ENCODE measurements at places on chromosomes 2 and 18. TPM values are rescaled to one million over a fixed set of nuclear protein-coding genes. Genes with fewer than 3 reads are reported as not detected.

DNA sequence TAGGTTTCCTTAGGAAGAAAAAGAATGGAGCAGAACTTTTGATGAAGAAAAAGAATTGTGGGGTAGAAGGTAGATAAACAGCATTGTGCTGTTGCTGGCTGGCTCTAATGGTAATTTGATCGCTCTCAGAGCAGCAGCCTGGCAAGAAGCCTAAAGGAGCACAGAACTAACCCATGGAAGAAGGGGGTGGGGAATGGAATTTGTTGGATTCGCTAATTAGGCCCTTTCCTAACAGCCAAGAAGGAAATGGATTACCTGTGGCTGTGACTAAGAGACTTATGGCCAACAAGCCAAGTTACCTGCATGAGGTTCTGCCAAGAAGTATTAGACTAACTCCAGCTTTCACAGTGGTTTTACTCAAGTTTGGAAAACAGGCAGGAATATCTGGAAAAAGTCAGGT is 210.6 kb downstream of the IKZF2 start:
- DNase-seq, result no peak

DNA sequence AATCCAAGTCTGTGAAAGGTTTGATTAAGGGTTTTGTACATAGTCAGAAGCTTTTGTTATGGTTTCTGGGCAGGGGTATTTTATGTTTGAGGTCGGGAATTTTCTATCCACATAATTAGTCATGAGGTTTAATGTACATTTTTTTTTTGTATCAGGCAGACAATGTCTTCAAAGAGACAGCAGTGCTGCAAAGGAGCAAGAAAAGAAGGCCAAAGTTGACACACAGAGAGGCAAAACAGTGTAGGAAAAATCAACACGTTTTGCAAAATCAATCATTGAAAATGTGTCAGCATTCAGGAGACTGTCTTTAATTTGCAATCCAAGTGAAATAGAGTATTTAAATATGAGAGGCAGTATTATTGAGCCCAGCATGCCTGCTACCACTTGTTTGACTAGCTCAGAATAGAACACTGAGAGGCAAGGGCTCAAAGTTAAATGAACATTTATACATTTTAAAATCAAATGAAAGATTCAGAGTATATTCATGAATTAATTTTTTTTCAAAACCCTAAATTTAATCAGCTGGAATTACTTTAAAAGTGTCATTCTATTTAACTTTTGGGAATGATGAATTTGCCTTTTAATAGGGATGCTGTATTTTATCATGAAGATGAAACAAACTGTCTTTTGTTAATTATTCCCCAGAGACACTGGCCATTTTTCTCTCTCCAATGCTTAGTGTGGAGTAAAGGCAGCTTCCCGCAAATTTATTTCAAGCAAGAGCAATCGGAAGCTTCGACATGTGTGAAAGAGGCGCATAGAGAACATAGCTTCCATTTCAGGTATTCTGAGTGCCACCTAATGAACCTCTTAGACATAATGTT is 11.3 kb downstream of the VRK2 start:
- DNase-seq, result no peak

- no peak for DNase-seq
Observed at GRCh38 chr2:392926-393280, 105.0 kb upstream of the ALKAL2 start.

CCT4 gene
- 124 TPM for total RNA-seq

MYCN gene
- total RNA-seq, result 0.25 TPM

SCG2 gene
- total RNA-seq, result not detected

SERPINB10 gene
- total RNA-seq, result not detected
